Left cardiac atrium (tissue), 4 donors: ENCODE measurements at places on chromosomes 12 and 14.
A peak's percentile ranks its signal among the peaks of the same experiment; 100 is the strongest.

DNA sequence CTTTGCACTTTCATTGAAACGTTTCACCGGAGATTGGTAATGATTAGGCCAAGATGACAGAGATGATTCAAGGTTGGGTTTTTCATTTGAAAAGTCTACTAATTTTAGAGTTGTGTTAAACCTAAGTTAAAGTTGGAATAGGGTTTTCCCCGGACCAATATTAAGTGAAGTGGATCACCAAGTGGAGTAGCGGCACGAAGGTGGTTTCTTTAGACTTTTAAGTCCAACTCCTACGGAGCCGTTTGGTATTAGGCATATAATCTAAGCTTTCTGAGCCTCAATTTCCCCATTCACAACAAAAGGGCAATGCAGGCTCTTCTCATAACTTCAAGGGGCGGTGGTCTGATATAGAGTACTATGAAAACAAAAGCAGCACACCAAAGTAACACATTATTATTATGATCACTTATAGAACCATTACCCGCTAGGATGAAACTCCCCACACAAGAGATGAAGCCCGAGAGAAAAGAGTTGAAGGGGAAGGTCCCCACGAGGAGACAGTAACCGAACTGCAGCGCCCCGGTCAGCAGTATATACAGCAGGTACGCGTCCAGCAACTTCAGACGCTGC lies 413 bp downstream of the DAD1 start:
- no peak for DNase-seq

DNA sequence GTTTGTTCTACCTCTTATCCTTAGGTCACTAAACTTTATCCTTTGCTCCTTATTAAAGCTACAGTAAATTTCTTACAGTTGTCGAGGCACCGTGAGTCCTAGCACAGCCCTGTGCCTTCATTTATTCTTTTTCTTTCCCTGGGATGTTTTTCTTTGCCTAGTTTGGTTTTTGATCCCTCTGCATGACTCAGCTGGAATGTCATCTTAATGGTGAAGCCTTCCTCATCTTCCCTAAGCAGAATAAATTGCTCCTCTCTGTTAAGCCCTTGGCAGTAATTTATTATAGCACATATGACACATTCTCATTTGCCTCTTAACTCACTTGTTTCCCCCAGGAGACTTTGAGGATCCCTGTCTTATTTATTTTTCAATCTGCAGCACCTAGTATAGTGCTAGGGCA lies 16.6 kb downstream of the ACTR10 start:
- no peak for DNase-seq

DNA sequence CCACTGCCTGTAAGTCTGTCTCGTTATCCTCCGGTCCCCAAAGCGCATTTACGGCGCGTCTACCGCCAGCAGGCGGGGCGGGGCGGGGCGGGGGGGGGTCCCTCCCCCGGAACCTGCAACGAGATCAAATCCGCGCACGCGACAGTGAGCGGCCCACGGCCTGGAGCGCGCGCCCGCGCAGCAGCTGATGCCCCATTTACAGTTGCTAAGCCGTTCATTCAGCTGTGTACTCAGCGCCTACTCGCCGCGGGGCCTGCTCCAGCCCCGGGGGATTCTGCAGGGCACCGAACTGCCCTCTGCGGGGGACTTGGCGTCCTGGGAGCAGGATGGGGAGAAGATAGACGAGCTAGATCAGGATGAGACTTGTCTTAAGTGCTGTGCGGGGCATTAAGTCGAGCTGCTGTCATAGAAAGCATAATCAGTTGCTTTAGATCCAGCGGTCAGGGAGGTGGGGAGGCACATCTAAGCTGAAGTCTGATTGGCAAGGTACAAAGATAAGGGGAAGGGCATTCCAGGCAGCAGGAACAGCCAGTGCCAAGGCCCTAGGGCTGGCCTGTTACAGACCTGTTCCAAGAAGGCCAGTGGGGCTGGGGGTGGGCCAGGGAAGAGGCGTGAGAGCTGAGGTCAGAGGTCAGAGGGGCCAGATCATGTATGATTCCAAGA lies 1.4 kb upstream of the CCDC85C start:
- peak; percentile 66 for DNase-seq

- DNase-seq, result no peak
These were observed 106.8 kb upstream of the RPH3A start for GRCh38 chr12:112684742-112685141.

DNA sequence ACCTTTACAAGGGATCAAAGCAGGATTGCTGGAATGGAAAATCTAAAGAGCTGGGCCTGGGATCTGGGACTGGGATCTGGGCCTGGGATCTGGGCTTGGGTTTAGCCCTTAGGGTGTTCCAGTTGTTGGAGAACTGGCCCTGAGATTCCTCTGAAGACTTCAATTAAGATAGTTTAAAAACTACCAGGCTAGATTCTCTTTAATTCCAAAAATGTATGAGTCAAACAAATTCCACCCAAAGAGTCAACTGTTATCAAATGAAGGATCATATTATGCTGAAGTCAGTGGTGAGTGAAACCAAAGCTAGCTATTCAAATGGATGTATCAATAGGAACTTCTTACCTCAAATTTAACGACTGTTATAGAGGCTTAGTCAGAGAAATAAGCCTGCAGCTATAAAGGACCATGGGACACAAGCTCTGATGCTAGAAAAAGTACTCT lies 40.5 kb downstream of the LIMA1 start:
- no peak for DNase-seq

GRCh38 chr14:102234331-102235264 lies 70.4 kb downstream of the MOK start:
- DNase-seq, result no peak

DNA sequence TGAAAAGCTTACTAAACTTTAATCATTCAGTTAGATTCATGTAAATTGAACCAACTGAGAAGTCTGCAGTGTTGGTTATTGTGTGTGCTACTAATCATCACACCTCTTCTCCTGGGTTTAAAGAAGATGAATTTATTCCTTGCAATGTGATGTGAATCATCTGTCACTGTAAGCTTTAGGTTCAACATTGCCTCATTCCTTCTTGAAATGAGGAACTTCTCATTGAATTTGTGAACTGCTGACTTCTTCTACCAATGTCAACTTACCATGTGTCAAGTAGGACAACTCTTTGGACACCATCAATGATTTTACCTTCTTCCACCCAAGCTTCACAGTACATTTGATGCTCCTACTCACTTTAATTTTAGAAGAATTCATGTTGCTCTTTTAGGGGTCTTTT lies 17.4 kb upstream of the PRB2 start:
- no peak for DNase-seq

GRCh38 chr14:78709795-78710557 lies 539.8 kb downstream of the NRXN3 start:
- DNase-seq, result no peak

- no peak for DNase-seq
These were observed 477.8 kb downstream of the ZFP36L1 start for GRCh38 chr14:68315081-68315480.

- no peak for DNase-seq
These were observed 10.1 kb downstream of the GSG1 start for GRCh38 chr12:13093191-13093847.

GRCh38 chr12:40691913-40692764 lies at the start of gene CNTN1:
TSS of gene CNTN1 (plus strand) at chr12:40692439.
- DNase-seq, result peak; percentile 27

- no peak for DNase-seq
These were observed 386.4 kb downstream of the RGS6 start for GRCh38 chr14:72318648-72319047.

DNA sequence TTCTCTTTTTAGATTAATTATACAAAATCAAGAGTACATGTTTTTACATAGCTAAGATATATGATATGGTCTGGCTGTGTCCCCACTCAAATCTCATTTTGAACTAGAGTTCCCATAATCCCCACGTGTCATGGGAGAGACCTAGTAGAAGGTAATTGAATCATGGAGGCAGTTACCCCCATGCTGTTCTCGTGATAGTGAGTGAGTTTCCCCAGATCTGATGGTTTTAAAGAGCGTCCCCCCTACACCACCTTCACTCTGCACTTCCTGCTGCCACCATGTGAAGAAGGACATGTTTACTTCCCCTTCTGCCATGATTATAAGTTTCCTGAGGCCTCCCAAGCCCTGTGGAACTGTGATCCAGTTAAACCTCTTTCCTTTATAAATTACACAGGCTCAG lies 21.4 kb upstream of the DRAM1 start:
- DNase-seq, result no peak

DNA sequence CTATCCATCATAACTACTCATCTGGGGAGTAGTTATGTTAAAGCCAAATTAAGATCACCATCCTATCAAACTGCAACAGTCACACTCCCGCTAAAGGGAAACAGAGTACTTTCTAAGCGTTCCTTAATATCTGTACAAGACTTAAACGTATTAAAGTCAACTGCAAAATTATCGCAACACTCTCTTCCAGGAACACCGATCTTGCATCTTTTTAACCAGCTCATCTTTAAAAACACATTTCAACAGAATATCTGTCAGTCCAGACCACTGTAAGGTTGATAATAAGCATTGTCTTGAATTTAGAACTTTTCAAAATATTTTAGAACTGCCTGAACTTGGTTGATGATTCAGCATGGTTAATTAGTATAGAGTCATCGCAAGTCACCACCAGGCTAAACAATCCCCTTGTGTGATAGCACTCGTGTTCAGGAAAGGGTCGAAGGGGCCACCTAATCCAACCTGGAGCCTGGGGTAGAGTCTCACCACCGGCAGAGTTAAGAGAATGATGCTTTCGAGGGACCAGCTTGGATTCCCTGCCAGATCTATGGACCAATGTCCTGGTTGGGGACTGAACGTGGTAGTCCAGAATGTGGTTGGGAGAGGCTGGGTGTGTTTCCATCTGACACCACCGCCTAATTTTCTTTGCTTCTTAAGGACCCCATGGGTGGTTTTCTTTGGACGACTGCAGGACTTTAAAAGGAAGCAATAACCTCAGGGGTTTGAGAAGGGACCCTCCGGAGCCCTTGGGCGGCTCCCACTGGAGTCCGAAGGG lies 890 bp downstream of the SPTLC2 start:
- DNase-seq, result no peak

DNA sequence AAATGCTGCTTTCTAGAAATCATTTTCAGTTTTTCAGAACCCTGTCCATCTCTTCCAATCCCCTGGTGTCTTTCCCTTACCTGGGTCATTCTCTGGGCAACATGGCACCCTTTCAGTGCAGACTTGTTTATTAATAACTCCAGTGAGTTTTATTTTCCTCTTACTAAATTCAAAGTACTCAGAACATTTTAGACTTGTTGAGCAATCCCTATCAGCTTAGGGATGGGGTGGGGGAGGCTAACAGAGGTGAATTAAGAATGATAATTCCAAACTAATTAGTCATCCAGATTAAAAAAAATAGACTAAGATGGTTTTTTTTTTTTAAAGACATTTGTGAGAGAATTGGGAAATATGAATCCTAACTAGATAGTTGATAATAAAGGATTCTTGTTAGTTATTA lies 10.7 kb downstream of the GPRC5A start:
- DNase-seq, result no peak

GRCh38 chr12:70966046-70966445 lies 45.5 kb upstream of the PTPRR start:
- no peak for DNase-seq

DNA sequence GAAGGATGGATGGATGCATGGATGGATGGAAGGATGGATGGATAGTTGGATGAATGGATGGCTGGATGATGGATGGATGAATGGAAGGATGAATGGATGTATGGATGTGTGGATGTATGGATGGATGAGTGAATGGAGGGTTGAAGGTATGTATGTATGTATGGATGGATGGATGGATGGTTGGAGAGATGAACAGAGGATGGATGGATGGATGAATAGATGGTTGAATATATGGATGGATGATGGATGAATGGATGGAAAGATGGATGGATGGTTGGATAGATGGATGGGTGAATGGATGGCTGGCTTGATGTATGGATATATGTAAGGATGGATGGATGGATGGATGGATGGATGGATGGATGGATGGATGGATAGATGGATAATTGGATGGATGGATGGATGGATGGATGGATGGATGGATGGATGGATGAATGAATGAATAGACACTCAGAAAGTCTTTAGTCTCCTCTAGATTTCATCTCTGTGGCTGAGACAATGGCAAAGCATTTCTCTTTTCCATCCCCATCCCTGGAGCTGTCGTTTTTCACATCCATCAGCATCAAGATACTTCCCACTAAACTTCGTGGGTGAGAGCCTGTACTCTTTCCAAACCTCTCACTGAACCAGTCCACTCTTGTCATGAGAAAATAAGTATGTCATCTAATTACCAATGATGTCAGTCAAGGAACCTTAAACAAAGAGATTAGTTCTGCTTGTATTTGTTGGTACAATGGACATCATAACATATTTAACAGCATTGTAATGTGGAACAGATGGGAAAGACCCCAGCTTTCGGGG lies 74.8 kb upstream of the CLMN start:
- DNase-seq, result no peak

- no peak for DNase-seq
These were observed 27.0 kb upstream of the HIGD1C start for GRCh38 chr12:50925342-50925651.

GRCh38 chr14:47826809-47827208 lies 151.4 kb upstream of the MDGA2 start:
- no peak for DNase-seq

- DNase-seq, result no peak
These were observed 262.0 kb upstream of the TMPO start for GRCh38 chr12:98253207-98254037.

DNA sequence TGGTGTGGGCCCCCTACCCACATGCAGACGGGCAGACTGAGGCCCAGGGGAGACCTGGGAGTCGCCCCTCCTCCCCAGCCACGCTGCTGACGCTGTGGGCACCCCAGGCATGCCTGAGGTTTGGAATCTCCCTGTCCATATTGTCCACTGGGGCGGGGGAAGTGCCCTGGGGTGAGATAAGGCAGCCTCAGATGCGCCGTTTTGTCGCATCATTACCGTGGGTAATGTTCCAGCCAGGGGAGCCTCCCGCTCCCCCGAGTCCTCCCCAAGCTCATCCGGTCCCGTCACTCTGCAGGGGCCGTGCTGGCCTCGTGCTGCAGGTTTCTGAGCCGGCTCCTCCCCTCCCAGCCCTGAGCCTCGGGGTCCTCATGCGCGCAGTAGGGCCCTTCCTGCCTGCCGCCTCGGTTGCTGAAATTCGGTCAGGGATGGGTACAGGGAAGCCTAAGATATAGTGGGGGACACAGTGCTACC lies 11.4 kb downstream of the INF2 start:
- DNase-seq, result no peak

GRCh38 chr12:64991121-64991611 lies 129.9 kb downstream of the WIF1 start:
- no peak for DNase-seq

GRCh38 chr12:88658009-88658408 lies 77.7 kb upstream of the KITLG start:
- no peak for DNase-seq

DNA sequence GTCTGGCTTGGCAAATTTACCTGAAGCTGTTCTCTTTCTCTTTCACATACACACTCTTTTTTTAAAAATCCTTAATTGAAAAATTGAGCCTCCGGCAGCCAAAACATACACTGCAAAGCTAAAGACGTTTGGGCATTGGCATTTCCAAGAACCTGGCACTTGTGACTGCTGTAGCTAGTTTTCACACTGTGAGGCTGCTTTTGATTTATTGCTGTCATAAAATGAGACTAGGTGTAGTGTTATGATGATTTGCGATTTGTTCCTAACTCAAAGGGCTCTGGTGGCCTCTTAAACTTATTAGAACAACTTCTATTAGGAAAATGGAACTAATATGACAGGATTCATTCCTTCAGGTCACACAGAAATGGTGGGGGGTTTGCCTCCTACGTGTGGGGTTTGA lies 377.1 kb upstream of the FAR2 start:
- DNase-seq, result no peak

- DNase-seq, result no peak
These were observed 31.4 kb downstream of the MAP1LC3B2 start for GRCh38 chr12:116590561-116590960.
